ENCODE measurements at places on chromosomes 2 and 18.
A peak's percentile ranks its signal among the peaks of the same experiment; 100 is the strongest.

DNA sequence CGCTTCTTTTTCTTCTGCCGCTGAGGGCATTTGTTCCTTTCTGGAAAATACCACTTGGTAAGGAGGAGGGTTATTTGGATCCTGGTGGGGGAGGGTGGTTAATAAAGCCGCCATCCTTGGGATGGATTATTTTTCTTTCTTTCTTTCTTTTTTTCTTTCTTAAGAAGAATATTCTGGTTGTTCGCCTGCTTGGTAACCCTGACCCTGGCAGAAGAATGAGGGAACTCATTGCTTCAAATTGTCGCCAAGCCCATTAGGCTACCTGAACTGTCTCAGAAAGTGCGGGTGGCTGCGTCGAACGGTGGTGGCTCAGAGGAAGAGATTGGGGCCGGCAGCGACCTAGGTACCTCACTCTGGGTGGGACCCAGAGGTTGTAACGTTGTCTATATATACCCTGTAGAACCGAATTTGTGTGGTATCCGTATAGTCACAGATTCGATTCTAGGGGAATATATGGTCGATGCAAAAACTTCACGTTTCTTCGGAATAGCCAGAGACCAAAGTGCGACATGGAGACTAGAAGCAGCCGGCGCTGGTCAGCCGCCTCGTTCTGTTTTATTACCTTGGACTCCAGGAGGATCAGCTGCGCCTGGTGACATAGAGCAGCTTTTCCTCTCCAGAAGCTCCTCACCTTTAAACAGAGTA is 1.3 kb upstream of the HOXD4 start:
- no peak for DNase-seq

- DNase-seq: no peak
Measured at GRCh38 chr2:106830191-106830590, 55.8 kb downstream of the ST6GAL2 start.

DNA sequence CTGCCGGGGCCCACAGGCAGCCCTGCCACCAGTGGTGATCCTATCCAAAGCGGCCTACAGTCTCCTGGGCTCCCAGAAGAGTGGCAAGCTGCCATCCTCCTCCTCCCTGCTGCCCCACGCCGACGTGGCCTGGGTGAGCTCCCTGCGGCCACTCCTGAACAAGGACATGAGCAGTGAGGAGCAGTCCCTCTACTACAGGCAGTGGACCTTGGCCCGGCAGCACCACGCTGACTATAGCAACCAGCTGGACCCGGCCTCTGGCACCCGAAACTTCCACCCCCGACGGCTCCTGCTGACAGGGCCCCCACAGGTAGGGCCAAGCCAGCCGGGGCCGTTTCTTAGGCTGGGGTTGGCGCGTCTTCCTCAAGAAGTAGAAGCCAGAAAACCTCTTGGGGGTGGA is 100.5 kb downstream of the ESCO1 start:
- DNase-seq: no peak

- DNase-seq: no peak
Measured at GRCh38 chr18:79507076-79507545, 111.4 kb downstream of the NFATC1 start.

DNA sequence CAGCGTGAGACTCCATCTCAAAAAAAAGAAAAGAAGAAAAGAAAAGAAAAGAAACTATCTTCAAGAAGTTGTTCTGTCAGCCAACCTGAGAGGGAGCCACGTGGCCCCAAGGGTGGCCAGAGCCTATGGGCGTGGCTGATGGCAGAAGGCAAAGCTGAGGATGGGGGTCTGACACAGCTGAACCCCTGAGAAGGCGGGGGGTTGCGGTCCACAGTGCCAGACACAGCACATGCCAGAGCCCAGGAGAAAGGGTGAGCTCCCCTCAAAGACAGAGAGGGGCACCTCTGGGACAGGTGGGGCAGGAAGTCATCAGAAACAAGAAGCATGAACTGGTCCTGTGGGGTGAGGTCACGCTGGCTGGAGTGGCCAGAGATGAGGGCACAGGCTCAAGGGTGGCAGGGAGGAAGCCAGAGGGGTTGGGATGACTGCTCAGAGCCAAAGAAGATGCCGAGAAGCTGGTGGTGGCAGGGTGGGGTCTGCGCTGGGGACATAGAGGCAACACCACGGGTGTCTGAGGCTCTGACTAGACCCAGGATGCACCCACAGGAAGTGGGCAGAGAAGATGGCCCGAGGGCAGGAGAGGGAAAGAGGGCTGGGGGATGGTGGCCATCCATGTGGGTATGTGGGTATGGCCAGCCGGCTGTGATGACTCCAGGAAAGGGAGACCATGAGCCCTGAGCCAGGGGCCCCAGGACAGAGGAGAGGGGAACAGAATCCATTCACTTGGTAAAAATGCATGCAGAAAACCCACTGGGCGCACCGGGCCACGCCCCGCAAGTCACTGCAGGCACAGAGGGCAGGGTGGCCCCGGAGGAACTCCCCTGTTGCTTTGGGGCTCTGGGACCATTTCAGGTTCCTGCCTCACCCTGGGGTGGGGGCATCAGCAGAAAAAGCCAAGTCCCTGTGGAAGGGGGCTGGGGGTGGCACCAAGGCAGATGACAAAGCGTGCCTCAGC is 8.4 kb downstream of the KIF1A start:
- DNase-seq: peak; percentile 7

DNA sequence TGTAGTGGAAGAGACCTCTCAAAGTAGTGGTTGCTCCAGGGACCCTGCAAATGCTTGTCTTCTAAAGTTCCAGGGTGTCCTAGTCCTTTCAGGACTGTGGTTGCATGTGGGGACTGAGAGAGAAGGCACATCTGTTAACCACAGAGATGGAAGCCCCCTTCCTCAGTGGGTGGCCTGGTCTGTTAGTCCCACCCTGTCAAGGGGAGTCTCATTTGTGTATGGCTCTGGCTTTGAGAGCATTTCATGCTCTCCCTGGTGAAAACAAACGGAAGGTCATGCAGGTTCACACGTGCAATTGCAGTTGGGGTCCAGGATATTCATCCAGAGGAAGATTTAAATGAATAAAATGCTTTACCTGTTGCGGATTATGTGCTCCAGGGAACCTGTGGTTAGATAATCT is 219.6 kb downstream of the PRKCE start:
- DNase-seq: no peak
